NCI-H2029 (cell line): ENCODE measurements at places on chromosomes 2 and 18.

GRCh38 chr18:70405052-70405451, 116.2 kb downstream of the SOCS6 start:
- DNase-seq, result no peak

DNA sequence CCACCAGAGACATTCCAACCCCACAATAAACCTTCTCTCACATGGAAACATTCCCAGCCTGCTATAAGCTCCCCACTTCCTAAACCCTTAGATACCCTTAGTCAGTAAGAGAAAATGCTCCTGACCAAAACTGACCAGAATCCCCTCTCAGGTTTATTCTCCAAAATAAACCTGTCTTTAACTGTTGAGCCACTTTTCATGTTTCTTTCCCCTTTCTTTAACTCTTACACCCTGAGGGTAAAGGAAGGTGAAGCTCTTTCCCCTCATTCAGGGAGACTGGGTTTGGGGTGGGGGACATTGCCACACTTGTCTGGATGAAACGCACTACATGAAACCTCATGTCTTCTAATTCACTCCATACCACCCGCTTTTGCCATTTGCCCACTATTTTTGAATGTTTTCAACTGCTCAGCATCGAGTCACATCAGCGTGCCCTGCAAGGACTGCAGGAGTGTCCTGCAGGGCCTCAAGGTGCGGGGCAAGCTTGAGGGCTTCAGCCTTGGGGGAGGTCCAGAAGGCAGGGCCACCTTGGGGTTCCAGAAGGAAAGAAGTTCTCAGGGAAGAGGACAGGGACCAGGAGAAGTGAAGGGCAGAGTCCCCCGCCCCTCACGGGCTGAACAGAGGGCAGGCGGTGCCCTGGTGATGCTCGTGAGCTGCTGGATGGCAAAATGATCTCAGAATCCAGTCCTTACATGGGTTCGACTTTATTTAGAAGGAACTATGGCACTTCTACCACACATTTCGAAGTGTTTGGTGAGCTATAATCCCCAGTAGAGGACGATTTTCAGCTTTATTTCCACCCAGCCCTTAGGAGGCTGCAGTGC, 4.2 kb upstream of the SP140L start:
- no peak for DNase-seq

DNA sequence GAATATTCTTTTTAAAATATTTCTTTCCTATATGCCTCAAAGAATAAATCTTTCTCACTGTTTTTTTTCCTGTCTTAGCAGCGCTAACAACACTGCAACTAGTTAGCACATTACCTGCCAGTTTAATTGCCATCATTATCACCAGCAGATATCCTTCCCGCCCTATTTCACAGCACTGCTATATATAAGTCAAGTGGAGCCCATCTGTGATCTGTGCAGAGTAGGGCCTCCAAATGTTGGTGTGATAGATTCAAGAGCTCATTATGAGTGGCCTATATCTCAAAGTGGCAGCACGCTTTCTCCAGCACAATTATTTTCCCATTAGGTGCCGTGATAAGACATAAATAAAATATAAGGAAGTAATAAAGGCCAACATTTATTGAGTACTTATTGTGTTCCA, 19.8 kb upstream of the RGPD4 start:
- no peak for DNase-seq

- DNase-seq, result no peak
Observed at GRCh38 chr2:142286618-142287017, 155.8 kb upstream of the LRP1B start.

DNA sequence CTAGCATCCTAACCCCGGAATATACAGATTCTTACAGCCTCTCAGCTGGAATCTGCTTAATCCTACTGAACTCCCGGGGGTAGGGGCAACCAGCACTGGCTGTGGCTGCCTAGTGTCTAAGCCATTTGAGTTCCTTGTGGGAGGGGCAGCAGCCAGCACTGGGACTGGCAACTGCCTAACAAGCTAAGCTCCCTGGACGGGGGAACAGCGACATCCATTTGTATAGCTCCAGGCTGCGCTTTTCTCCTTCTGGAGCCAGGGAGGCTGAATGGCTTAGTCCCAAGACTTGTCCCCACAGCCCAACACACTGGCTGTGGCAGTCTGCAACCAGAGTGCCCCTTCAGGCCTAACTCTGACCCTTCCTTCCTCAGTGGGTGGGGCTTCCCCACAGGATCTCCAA, 787.2 kb downstream of the METTL4 start:
- no peak for DNase-seq

DNA sequence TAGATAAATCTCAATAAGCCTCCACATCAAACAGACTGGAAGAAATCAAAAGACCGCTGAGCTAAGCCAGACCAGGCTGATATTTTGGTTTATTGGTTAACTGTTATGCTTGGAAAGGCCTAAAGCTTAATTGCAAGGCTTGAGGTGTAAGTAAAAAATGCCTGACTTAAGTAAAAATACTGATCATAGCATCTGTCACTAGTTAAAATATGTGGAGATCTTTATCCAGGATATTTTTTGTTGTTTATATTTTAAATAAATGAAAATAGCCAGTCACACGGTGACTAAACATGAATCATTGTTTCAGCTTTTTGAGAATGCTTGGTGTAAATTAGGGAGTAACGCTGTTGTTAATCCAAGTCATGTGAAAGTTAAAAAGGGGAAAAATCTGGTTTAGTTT, 127.9 kb downstream of the THADA start:
- DNase-seq, result no peak

DNA sequence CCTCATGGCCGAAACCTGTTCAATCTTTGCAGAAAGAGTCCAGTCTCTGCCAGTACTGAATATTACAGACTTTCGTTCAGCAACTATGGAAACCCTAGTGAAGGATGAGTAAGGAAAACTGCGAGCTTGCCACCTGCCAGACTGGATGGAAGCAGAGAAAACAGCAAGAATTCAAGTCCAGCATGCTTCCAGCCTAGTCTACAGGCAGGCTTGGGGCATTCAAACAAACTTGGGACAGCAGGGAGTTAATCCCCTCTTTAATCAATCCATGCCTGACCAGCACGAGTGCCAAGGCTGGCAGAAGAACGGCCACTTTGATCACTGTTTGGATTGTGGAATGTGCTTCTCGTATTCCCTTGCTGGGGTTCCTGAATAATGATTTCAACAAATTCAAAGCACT, 145.2 kb downstream of the EPHA4 start:
- no peak for DNase-seq

- no peak for DNase-seq
Observed at GRCh38 chr2:20042531-20042930, 8.9 kb downstream of the LAPTM4A start.

- DNase-seq, result no peak
Observed at GRCh38 chr18:60466677-60467076, 94.1 kb upstream of the MC4R start.

DNA sequence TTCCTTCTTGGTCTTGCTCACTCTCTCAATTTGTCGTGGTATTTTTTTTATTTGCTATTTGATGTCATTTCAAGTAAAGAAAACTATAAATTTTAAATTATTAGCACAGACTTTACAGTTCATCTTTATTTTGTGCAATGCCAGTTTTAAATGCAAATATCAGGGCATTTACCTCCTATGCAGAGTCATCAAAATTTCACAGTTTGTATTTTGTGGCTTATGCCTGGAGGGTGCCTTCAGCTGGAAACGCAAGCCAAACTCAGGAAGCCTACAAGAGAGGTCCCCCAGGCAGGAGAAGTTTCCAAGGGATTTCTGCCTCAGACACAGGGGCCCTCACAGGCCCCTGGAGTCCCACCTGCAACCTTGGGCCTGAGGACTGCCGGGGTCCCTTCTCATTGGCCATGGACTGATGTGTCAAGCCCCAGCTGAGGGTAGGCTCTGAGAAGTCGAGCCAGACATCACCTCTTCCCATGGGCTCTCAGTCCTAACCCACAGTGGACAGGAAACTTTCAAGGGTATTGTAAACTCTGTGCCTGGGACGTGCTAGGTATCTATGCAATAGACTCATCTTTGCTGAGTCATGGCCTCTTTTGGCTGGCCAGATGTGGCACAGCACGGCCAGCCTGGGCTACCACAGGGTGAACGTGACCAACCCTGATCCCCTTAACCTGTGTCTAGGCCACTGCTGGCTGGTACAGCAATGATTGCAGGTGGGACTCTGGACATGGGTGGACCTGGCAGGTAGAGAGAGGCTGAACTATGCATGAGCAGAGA, 236.5 kb downstream of the CELF4 start:
- no peak for DNase-seq

GRCh38 chr2:216915557-216916150, 55.8 kb upstream of the TNP1 start:
- DNase-seq, result no peak

DNA sequence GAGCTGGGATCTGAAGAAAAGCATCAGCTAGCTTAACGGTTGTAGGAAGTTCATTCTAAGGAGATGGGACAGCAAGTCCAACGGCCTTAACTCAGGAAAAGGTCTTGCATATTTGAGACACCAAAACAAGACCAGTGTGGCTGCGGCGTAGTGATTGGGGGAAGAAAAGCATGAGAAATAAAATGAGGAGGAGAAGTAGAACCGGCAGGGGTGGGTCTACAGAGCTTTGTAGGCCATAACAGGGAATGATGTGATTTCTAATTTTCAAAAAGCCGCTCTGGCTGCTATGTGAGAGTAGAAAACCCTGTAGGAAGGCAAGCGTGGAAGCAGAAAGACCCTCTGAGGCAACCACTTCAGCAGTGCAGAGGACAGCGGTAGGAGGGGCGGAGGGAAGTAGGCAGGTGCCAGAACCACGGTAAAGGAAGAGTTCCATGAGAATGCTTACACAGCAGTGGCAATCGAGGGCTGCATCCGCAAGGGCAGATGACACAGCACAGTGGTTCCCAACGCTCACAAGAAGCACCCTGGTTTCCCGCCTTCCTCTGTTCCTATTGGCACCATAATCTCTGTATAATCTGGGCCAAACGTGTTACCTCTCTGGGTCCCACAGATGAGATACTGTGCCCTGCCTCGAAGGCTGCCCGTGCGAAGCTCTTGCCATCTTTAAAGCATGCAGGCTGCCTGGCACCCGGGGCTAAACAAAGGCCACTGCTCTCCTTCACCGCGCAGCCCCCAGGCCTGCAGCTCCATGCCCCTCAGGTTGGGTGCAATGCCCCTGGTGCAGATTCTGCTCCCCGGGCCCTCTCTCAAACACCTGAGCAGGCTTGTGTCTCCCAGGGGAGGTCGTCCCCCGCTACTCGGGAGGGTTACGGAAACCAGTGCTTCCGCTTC, 795 bp downstream of the ANKRD39 start:
- peak; percentile 33 for DNase-seq

DNA sequence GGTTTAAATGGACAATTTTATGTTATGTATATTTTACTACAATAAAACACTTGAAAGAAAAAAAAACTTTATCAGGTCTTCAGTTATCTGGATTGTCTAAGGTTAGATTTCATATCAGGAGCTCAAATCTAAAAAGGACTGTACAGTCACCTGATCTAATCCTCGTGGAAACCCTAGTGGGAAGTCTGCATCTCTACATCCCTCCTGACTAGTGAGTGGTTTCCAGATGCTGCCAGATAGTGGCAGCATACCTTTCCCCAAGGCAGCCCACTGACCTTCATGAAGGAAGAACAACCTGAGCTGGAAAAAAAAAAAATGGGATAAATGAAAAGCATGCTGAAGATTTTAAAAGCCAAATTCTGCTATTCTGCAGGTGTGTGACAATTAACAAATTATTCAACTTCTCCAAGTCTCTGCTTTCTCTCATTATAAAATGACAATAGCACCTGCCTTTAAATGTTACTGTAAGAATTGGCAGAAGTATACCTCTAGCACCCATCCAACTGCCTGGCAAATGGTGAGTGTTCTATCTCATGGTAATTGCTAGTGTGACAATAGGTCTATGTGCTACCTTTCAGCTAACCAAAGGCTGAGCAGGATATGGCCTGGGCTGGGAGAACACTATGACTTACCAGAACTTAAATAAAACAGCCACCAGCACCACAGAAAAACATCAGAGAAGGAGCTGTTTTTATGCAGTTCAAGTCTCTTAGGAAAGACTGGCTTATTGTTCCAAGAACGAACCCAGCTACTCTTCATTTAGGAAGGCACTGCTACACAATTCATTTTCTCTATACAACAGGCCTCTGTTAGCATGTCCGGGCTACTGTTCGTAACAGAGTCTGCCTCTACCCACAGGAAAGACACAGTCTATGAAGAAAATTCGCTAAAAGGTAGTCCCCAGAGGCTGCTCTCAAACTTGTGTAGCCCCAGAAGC, 8.6 kb downstream of the CLASP1 start:
- no peak for DNase-seq

GRCh38 chr2:179440642-179441251, 176.1 kb upstream of the SESTD1 start:
- DNase-seq, result peak; percentile 31
